AG08395 (cell line): ENCODE measurements at places on chromosomes 2 and 18.

DNA sequence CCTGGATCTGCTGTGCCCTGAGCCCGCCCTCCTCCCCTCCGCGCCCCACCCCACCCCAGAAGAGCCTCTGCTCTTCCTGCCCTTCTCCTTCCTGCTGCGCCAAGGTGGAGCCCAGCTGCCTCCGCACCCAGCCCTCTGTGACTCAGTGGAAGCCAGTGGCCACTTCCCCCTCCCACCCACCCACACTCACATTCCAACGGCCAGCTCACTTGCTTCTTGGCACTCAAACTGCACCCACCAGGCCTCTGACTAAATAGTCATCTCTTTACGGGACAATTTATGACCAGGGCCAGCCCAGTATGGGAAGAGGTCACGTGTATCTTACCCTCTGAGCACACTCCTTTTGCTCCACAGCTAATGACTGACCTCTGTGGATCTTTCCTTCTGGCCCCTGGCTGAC is 150.4 kb upstream of the SLC1A4 start:
- peak; percentile 93 for DNase-seq

GRCh38 chr2:181250691-181251090 is 206.5 kb upstream of the ITGA4 start:
- DNase-seq, result no peak

GRCh38 chr18:56637711-56638231 is 621 bp downstream of the TXNL1 start:
- no peak for DNase-seq

DNA sequence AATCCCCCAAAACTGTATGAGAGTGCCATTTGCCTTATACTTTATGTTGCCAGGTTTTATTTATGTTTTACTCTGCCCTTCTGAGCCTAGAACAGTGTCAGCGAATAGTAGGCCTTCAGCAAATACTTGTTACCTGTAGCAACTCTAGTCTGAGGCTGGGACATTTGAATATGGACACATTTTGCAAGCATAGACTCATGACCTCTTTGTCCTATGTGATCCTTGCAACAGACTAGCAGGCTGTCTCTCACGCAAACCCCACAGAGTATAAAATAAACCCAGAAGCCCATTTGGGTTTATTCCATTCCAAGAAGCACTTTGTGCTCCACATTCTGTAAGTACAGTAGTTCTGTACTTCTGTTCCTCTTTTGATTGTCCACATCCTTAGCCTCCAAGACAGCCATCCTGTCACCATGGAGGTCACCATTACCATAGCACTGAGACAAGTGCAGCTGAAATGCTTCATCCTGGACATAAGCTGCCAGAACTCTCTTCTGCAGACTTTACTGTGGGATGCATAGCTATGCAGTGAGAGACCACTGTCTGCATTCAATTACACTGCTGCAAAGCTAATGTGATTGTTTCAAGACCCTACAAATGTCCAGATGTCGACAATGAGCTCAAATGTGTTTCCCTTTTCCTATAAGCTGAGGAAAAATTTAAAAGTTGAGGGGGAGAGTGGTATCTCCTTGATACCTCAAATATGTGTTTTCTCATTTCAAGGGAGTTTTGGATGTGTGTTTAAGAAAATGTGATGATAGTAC is 425.7 kb downstream of the PID1 start:
- DNase-seq, result no peak

GRCh38 chr18:43484710-43485109 is 207.4 kb upstream of the SYT4 start:
- DNase-seq, result no peak

GRCh38 chr2:39429746-39430145 is 7.3 kb downstream of the MAP4K3 start:
- DNase-seq, result no peak

GRCh38 chr2:97936881-97937280 is 58.9 kb downstream of the TMEM131 start:
- DNase-seq, result no peak

DNA sequence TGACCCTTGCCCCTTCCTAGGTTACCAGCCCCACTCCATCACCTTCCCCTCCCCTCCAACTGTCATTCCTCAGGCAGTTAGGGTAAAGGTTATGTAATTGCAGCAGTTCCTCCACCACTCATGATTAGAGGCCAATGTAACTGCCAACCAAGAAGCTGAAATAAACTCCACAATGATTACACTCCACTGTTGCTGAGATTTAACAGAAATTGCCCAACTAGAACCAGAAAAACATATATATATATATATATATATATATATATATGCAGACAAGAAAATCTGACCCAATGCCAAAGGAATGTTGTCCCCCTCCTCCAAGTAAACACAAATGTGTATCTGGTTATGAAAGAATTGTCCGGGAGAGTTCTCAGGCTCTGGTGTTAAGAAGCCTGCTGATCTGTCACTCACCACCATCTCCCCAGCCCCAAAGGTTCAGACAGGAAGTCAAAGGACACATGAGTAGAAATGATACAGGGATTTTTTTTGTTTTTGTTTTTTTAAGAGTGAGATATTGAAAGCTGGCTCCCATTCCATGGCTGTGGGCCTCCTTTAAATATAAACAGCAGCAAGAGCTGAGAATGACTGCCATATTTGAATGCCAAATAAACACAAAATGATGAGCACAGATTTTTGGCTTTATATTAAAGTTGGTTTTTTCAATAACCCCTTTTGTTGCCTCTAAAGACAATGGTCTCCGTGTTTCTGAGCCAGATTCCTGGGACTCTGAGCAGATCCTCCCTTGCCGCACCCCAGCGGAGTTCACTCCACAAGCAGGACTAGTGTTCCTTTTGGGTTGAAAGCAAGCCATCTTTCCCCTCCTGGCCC is 127.2 kb upstream of the MAPRE2 start:
- DNase-seq, result no peak

GRCh38 chr2:69932596-69932922 is 17.6 kb downstream of the MXD1 start:
- no peak for DNase-seq

- peak; percentile 90 for DNase-seq
These were observed 47.0 kb downstream of the CYP27C1 start for GRCh38 chr2:127173057-127173456.

DNA sequence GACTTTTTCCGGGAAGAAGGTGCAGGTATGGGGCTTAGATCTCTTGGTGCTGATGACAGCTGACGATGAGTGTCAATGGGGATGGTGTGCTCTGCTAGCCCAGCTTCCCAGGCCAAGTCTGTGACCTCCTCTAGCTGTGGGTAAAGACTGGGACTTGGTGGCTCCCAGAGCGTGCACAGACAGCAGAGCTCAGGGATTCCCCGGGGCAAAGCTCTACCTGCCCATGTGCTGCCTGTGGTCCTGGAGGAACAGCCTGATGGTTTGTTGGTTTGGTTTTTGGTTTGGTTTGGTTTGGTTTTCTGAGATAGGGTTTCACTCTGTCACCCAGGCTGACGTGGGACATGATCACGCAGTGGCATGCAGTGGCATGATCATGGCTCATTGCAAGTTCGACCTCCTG is 19.2 kb downstream of the ATP6V1B1 start:
- no peak for DNase-seq

DNA sequence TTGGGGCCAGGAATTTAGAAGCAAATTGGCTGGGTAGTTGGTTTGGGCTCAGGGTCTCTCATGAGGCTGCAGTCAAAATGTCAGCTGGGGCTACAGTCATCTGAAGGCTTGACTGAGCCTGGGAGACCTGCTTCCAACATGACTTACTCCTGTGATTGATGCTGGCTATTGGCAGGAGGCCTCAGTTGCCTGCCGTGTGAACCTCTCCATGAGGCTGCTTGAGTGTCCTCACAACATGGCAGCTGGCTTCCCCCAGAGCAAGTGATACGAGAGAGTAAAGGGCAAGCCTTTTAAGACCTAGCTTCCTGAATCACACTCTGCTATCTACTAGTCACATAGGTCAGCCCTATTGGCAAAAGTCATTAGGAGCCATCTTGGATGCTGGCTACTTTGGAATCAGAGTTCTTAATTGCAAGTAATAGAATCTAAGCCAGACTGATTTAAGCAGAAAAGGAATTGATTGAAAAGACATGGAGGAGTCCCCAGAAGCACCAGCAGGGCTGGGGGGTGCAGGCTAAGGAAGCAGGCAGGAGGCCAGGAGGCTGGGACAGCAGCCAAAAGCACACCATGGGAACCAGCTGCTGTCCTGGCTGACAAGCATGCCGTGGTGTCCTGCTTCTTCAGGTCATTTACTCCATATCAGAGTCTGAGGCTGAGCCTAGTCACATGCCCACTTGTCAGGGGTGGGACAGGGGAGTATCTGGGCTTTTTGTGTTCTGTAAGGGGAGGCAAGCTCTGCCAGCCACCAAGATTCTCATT is 7.8 kb upstream of the GIGYF2 start:
- DNase-seq, result peak; percentile 27

DNA sequence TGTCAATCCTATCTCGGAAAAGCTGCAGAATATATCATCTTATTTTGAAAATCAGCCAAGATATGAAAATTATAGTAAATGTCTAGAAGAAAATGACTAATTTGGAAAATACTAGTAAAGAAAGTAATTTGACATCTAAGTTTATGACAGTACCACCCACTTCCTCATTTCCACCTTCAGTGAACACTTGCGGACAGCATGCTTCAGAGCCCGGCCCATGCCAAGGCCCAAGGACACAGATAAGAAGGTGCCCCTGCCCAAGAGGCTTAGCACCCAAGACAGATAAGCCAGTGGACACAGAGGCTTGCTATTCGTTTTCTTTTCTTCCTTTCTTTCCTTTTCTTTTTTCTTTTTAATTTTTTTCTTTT is 4.8 kb upstream of the KCNG2 start:
- no peak for DNase-seq

GRCh38 chr2:38381381-38382143 is 4.5 kb upstream of the ATL2 start:
- no peak for DNase-seq

DNA sequence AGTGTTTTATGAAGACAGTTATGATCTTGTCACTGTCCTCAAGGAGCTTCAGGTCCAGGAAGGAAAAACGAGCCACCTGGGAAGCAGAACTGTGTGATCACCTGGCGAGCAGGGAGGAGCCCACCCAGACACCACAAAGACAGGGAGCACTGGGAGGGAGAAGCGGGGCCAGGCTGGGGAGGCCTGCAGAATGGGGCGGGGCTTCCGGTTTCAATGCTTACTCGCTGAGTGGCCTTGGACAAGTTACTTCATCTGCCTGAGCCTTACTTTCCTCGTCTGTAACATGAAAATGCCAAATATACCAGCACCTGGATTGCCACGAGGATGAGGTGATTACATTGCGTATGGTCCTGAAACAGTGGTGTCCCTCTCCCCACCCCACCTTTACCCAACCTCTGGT is 227.5 kb downstream of the ANKRD30B start:
- no peak for DNase-seq

DNA sequence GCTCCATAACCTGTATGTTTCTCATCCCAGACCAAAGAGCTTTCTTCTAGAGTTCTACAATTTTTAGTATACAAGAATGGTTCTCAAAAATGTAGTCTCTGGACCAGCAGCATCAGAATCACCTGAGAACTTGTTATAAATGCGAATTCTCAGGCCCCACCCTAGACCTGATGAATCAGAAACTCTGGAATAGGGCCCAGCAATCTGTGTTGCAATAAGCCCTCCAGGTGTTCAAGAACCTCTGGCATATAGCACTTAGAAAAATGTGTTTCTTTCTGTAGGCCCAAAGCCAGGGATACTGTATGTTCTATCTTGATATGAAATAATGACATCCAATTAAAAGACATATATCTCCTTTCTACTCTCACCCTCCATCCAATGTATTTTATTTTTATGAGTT is 10.4 kb downstream of the PAIP2B start:
- no peak for DNase-seq

DNA sequence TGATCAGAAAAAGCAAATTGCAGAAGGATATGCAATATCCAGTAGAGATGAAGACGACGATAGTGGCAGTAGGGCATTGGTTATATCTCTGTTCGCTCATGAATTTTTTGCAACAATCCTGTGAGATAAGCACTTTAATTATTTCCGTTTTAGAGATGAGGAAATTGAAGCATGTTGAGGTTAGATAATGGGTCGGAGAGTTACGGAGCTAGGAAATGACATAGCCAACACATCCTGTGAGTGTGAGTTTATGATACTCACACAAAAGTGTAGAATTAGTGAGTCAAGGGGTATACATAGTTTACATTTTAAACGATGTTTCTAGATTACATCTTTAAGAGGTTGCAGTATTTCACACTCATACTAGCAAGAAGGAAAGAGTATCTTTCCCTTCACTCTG is 123.1 kb upstream of the ARL4C start:
- no peak for DNase-seq

DNA sequence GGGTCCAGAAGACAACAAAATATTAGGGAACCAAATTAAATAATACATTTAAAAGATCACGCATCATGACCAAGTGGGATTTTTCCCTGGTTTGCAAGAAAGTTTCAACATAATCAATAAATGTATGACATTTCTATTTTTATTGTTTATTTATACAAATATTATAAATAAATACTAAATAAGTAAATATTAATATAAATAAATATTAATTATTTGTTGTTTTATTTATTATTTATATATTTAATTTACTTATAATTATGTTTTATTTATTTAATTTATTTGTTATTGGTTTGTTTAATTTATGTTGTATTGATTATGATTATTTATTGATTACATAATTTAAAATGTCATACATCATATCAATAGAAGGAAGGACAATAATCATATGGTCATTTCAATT is 242.5 kb upstream of the HNMT start:
- no peak for DNase-seq

- DNase-seq, result no peak
These were observed 114.0 kb downstream of the STPG4 start for GRCh38 chr2:47041063-47041462.

DNA sequence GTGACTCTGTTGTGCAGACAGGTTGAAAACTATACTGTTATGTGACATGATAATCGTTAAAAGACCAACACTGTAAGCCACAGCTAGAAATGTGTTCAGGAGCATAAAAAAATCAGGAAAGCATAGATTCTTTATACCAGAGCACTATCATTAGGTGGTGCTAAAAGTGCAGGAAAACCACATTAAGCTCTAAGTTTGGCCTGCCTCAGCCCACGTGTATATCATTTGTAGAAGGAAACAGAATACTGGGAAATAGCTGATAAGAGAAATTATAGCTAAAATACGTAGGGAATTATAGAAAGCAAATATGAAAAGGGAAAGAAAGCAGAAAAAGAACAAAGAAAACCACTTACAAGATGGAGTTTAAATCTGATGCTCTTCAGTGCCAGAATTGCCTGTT is 26.5 kb upstream of the C2orf74 start:
- DNase-seq, result peak; percentile 43

DNA sequence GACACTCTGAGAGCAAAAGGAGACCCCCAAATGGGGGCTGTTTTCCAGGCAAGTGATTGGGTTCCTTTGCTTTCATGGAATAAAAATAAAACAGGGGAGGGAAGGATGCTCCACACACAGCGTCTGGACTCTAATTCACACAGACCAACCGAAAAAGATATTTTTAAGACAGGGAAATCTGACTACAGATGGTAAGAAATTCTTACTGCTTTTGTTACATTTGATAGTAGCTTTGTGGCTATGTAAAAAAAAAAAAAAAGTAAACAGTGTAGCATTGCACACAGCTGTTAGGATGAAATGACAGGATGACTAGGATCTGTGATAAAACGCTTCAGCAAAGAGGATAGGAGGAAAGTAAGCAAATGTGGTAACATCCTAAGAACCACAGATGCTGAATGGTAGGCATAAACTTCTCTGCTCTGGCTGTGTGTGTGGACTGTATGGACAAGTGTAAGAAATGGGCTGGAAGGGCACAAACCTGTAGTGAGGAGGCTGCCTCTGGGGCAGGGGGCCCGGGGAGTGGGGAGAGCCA is 207.6 kb downstream of the ANAPC1 start:
- DNase-seq, result peak; percentile 50
